ENCODE measurements at places on chromosomes 3 and 15.

DNA sequence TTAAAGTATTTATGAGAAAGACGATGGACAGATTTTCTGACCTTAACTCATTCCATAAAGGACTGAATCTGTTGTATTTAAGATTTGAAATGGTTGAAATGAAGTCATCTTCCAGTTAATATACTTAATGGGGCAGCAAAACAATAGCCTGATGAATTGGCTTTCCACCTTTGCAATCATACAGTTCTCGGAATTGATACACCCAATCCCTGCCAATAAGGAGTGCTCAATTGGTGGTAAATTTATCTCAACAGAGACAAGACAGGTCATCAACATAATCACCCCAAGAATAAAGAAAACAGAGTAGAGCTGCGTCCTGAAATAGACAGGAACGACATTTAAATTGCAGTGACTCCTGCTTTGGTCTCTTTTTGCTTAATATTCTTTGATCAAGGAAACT is 11.2 kb downstream of the ANXA2 start:
- DNase-seq: no peak

- DNase-seq: no peak
These were observed 352 bp downstream of the CHRD start for GRCh38 chr3:184380185-184380626.

DNA sequence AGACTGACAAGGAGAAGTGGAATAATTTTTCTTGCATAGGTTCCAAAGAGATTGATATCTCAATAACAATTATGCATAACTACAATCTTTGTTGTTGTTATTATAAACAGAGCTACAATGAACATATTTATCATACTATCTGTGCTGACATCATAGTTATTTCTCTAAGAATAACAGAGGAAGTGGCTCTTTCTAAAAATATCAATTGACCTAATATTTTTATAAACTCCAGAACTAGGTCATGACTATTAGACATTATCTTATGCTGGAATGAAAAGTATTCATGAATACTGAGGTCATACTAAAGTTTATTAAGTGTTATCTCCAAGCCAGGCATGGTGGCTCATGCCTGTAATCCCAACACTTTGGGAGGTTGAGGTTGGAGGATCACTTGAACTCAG is 114.1 kb downstream of the DCLK3 start:
- no peak for DNase-seq

GRCh38 chr3:165788531-165788930 is 48.7 kb downstream of the BCHE start:
- no peak for DNase-seq

DNA sequence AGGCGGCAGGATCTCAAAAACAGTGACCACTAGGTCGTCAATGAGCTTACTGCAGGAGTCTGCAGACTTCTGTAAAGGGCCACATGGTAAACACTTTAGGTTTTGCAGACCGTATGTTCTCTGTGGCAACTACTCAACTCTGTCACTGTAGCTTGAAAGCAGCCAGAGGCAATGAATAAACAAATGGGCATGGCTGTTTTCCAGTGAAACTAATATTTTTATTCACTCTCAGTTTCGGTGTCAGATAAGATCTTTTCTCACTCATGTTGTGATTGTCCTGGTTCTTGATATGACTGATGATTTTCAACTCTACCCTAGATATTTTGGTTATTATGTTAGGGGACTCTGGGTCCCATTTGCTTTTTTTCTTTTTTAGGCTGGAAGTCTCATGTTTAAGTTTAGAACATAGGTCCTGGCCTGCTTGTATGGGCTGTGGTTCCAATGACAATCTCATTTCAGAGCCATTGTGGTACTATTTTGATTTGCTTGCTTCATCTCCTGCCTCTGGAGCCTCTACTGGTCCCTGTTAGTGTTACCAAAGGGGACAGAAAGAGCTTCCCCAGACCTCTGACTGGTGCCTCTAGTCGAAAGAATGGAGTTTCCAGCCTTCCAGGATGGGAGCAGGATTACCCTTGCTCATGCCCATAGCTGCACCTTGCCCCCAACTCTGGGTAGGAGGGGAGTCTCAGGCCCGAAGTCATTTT is 222.0 kb downstream of the STT3B start:
- no peak for DNase-seq
